ENCODE measurements at places on chromosomes 6 and 20.

DNA sequence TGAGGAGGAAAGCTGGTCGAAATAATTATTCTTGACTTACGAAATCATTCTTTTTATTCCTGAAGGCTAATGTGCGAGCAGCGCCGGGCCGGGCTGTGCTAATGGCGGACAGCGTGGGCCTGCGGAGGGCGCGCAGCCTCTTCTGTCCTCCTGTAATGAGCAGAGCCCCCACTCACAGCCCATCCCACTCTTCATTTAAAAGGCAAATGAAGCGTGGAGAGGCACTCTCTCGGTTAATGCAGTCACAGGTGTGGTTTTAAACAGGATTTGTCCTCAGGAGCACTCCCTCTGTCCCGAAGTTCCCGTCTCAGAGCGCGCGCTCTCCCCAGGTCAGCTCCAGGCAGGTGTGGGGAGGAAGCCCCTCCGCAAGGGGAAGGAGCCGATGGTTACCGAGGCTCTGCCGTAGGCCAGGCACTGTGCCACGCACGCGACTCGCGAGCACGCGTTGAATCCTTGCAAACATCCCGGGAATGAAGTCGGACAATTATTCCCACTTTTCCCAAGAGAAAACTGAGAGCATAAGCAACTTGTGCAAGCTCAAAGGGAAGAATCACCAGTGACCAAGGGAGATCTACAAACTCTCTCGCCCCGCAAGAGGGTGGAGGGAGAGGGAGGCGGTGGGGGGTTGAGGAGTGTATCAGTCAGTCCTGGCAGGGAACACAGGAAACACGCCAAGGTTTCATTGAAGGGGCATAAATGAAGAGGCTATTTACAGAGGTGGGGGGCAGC is 35.5 kb upstream of the ZFAND3 start:
- no peak for DNase-seq

DNA sequence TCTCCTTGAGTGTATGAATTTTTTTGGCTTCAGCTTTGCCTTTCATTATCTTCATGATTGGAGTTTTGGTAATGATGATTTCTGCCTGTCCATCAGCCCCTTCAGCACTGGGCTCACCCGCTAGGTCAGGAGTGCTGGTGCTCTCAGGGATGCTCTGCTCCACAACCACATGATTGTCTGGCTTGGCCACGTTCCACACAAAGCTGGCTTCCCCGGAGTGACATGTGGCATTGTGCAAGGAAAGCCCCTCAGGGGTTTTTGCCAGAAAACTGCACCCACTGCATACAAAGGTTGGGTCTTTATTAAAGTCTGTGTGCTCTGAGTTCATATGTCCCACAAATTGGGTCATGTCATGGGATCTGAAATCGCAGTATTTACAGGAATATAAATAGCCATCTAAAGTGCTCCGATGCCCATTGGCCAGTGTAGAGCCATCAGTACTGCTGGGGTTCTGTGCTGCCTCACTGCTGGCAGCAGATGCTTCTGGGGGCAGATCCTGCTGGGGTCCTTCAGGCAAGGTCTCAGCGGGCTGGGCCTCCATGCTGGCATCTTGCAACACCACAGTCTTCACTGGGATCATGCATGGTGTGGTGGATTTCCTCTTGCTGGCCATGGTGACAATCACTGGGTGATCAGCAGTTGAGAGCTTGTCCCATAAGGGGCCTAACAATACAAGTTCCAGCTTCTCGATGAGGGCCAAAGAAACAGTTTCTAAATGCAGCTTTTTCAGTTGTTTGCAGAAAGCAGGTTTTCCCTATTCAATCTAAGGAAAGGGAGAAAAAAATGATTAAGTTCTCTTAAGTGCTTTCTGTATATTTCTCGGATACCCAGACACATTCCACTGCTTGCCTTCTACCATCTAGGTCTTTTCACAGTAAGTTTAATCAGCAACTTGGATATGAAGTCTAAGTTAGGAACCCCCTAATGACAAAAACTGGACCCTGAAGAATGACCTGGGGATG is 67.2 kb downstream of the PLCG1 start:
- DNase-seq, result no peak

DNA sequence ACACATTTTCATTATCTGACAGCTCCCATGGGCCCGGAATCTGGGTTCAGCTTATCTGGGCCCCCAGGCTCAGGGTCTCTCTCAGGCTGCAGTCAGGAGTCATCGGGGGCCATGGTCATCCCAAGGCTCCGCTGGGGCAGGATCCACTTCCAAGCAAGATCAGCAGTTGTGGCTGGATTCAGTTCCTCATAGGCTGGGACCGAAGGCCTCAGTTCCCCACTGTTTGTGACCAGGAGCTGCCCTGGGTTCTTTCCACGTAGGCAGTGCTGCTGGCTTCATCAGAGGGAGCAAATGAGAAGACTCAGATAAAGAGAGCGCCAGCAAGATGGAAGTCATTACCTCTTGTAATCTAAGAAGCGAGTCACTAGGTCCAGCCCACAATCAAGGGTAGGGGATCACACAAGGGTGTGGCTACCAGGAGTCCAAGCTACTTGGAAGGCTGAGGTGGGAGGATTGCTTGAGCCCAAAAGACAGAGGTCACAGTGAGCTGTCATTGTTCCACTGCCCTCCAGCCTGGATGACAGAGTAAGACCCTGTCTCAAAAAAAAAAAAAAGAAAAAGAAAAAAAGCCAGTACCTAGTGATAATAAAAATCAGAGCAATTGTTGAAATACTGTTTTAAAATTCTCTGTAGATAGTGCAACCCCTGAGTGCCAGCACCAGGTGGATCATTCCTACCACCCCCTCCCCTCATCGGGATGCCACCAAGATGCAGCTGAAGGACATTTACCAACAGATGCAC is 162.7 kb downstream of the NFATC2 start:
- no peak for DNase-seq

DNA sequence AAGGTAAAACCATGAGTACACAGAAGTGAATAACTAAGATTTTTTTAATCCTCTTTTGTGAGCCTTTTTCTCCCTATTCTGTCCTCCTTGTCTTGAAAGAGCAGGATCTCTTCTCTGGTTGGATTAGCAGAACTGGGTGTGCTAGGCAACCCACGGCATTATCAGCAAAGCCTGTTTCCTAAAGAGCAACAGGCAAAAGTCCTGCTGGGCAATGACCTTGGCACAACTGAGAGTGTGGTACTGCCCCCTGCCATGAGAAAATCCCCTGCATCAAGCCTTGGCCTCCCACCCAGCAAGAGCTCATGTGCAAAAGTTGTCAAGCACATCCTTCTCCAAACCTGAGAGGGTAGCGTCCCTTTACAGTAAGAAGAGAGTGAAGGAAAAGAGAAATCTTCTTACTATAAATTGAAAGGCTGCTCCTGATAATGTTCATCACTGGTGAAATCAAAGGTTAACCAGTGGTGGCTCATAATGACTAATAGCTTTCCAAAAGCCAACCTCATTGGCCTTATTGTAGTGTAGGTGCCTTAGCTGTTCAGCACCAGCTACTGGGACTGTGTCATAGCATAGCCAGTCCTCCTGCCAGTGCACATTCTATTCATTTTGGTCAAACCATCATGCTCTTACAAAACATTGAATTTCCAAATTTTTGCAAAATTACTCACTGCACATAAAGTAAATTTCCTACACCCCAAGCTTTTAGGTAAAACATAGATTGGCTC is 17.1 kb downstream of the KIF6 start:
- no peak for DNase-seq

DNA sequence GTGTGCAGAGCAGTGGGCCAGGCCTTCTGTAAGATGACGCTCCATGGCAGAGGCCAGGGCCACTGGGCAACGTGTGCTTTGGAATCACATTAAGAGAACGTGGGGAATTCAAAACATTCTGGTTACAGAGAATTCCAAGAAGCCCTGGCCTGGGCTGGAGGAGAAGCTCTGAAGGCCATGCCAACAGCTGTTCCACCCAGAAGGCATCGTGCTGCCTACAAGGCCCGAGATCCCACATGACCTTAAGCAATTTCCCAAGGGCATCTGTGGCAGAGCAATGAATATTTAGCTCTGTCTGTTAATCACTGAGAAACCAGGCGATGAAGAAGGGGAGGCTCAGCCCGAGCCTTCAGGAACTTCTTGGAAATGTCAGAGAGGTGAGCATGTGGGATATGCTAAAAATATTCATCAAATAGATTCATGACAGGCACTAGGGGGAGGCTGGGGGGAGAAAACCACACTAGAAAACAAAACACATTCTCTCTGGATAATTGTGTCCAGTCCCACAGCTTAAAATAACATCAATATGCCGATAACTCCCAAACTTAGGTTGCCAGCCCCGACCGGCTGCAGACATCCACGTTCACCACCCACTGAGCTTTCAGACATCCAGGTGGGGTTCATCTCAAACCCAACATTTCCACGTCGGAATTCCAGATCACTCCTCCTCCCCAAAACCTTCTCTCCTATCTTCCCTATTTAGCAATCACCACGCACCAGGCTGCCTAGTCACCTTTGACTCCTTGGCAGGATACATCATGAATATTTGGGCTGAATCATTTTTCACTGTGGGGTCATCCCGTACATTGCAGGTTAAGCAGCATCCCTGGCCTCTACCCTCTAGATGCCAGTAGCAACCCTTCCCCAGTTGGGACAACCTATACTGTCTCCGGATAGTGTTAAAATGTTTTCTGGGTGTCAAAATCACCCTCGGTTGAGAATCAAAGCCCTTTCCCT is 6.6 kb downstream of the SULF2 start:
- no peak for DNase-seq

GRCh38 chr6:14217728-14218518 is 100.4 kb downstream of the CD83 start:
- DNase-seq, result no peak

- no peak for DNase-seq
Observed at GRCh38 chr20:23278172-23278571, 72.4 kb upstream of the NXT1 start.

GRCh38 chr6:62891065-62891647 is 320.1 kb upstream of the FKBP1C start:
- DNase-seq, result no peak

- DNase-seq, result no peak
Observed at GRCh38 chr6:11811644-11812264, 33.2 kb upstream of the ADTRP start.

- DNase-seq, result no peak
Observed at GRCh38 chr6:133865680-133866079, 23.2 kb upstream of the TCF21 start.

- DNase-seq, result no peak
Observed at GRCh38 chr20:48373555-48373934, 454.3 kb downstream of the PREX1 start.

DNA sequence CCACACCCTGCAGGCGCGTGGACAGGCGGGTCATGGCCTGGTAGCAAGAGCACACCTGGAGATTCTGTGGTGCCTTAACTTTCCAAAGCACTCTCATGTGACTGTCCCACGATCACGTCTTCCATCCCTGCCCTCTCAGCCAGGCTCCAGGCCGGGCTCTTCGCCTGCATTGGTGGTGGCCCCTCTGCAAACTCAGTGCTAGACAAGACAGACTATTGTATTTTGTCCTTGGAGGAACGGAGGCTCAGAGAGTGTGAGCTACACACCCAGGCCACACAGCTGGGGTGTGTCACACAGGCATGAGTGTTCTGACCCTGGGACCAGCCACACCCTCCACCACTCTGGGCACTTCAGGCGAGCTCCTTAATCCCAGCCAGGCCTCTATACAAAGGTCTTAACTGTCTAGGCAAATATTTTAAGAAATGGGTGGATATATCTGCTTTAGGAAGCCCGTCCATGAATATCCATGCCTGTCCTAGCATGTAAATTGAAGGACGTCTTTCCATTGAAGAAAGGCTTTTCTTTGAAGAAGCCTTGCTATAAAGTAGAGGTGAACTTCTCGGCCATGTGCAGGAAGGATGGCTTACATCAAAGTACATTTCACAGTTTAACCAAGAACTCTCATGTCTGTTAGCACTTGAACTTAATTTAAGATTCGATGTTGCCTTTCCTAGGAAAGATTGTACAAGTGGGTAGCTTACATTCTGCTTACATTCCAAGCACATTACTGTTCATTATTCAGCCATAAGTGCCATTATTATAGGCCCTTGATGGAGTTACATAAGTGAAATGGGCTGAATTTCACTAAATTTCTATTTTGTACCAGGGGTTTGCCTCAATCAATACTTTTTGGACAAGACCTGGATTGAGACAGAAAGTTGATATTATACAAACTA is 263.9 kb downstream of the DLL1 start:
- no peak for DNase-seq

GRCh38 chr20:4335722-4336121 is 320.4 kb upstream of the RNF24 start:
- DNase-seq, result no peak

Measured in GM18507 (cell line).